ENCODE measurements at places on chromosomes 3 and 15.

- no peak for DNase-seq
These were observed 18.7 kb upstream of the KIF23 start for GRCh38 chr15:69395460-69395859.

- DNase-seq: no peak
These were observed 474.9 kb downstream of the ROBO2 start for GRCh38 chr3:77514766-77515165.

DNA sequence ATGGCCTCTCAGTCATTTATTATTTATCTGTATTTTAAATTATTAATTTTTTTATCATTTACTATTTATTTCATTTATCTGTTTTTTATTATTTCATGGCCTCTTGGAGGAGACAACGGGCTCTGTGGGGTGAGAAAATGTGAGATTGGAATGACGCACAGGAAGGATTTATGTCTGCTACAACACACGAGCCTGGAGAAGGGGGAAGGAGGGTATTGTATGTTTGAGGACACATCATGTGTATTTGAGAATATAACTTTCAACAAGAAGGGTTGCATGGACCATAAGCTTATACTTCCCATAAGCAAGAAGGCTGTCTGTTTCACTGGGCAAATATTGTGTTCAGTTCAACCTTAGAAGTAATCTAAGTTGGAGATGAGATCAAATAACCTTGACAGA is 31.7 kb downstream of the LSM3 start:
- no peak for DNase-seq

GRCh38 chr3:124856677-124857076 is 30.5 kb downstream of the ITGB5 start:
- DNase-seq: no peak

Measured in NCI-H1694 (cell line).